ENCODE measurements at places on chromosomes 12 and 14.

DNA sequence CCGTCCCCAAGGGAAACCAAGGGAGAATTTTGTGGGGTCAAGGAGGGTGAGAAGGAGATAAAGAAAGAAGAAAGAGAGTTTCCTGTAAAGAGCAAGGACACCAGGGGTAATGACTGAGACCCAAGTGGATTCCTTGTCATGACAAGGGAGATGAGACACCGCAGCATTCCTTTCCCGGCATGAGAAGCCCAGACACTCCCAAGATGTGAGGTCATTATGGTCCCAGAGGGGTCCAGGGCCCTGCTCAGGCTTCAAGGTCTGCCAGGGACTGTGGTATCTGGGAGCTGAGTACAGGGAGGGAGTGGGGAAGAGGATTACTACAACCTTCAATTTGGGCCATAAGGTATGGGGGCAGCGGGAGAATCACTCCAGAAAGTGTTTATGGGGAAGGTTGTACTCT lies 58.1 kb downstream of the SPTB start:
- DNase-seq, result no peak

DNA sequence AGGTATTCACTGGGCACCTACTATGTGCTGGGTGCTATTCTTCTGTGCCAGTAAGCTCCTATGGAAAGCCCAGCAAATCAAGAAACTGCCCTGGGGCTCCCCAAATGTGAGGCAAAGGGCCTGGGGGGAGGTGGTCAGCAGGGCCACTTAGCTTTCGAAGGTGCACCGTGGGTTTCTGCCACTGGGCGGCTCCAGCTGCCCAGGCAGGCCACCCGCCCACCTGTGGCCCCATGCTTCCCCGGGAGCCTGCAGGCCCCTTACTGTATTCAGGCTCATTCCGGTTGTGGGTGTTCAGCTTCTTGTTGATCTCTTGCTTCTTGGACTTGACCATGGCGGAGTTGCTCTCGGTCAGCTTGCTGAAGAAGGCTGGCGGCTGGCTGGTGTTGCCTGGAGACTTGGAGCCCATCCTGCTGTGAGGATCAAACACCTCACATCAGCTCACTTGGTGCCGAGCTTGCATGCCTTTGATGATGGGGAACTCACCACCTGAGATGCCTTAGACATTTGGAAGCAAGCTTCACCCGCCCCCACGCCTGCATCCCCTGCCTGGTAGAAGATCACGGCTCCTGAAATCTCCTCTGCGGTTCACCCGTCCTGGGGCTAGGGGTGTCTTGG lies 37.3 kb downstream of the RFLNA start:
- no peak for DNase-seq

GRCh38 chr12:42172441-42173210 lies 28.0 kb upstream of the GXYLT1 start:
- no peak for DNase-seq

DNA sequence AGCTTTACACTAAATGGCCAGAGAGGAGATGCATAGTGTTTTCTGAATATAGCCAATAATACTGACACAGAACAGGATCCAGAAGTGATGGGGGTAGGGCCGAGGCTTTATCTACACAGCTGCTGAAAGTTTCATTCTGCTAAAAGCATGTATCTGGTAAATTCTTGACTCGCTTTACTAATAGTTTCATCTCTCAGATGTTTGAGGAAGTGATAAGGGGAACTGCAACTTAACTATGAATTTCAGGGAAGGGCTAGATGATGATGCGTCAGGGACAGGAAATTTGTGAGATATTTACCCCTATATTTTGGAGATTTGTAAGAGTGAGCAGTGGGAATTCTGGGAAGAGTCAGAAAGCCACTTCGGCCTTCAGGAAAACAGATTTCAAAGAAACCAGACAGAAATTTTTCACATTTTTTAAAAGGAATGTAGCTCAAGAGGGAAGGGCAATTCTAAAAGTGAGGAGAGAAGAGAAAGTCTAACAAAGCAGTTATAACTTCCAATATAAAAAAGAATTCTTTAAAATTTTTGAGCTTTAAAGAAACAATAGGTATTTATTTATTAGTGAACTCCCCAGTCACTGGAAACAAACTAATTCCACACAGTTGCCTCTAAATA lies 243.1 kb downstream of the BCAT1 start:
- DNase-seq, result no peak

GRCh38 chr12:21934173-21934572 lies 7.1 kb downstream of the ABCC9 start:
- DNase-seq, result no peak

DNA sequence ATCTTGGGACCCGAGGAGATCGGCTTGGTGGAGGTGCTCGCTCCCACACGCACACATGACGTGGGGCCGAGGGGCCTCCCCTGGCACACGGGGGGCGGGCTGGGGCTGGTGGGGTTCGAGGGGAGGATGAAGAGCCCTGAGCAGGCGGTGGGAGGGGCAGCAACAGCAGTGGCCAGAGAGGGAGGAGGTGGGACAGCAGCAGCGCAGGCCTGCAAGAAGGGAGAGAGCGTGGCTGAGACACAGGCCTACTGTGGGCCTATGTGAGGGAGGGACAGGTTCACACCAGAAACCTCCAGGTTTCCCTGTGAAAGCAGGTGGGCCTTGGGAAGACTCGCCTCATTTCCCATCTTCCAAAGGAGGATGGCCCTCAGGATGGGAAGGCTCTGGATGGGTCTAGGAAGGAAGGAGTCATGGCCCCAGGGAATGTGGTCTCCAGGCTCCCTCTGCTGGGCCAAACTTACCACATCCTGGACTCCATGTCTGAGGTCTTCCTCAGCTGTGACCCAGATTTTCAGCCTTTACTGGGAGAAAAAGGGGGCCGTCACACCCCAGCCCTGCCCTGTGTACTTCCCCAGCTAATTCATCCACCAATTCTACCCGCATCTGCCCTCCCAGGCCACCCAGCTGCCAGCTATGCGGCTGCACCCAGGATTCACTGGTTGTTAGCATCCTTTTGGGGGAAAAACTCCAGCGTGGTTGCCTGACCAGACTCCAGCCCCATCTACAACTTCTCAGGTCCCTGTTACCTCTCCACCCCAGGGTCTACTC lies 2.8 kb downstream of the PIANP start:
- DNase-seq, result no peak

- DNase-seq, result no peak
Observed at GRCh38 chr12:15829949-15830348, 40.8 kb upstream of the EPS8 start.

DNA sequence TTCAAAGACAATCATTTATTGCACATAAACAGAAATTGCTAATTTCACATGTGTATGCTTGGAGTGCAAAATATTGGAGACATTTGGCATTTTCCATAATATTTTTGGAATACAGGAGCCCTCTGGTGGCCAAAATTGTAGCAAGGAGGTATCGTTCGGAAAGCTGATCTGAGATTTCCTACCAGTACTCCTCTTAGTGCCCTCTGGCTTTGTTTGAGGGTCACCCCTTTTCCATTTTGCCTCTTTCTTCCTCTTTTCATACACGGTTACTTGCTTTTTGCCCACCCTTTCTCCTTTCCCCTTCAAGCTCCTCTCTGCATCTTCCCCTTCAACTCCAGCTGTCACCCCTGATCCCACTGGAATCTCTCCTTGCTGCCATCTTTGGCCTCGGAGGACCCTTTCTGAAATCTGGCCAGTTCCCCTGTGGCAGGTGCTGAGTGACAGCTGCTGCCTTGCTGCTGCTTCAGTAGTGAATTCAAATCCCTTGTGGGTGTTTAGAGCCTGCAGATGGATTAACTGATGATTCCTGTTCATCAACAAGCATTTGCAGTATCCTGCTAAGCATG lies 164.6 kb upstream of the PARP11 start:
- no peak for DNase-seq

DNA sequence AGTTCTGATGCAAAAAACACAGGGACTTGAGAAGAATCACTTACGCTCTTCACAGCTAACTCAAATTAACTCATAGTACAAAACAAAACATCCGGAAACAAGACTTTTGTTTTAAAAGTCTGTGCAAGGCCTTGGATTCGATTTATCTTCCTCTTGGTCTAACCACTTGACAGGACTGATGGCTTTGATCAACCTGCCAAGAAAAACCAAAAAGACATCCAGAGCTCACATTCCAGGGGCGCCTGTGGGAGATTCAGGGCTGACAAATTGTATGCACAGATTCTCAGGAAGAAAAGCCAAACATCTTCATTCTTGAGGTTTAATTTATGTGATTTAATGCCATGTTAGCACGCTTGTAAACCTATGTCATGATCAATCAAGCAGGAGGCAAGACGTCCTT lies 129.1 kb upstream of the TMCC3 start:
- no peak for DNase-seq

DNA sequence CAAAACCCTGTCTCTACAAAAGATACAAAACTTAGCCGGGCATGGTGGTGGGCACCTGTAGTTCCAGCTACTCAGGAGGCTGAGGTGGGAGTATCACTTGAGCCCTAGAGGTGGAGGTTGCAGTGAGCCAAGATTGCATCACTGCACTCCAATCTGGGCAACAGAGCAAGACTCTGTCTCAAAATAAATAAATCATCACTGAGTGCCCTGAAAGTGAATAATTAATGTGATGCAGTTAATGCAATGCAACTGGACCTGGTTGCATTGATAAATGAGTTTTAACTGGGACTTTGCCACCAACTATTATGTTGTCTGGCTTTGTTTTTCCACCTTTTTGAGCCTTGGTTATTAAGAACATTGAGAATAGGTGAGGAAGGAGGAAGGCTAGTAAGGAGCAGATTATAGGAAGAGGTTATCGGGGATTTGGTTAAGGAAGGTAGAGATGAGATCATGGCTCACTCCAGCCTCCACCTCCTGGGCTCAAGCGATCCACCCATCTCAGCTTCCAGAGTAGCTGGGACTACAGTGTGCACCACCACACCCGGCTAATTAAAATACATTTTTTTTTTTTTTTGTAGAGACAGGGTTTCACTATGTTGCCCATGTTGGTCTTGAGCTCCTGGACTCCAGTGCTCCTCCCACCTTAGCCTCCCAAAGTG lies 8.0 kb downstream of the BORCS5 start:
- DNase-seq, result no peak

- no peak for DNase-seq
Observed at GRCh38 chr12:50620109-50620977, 115.6 kb downstream of the DIP2B start.

DNA sequence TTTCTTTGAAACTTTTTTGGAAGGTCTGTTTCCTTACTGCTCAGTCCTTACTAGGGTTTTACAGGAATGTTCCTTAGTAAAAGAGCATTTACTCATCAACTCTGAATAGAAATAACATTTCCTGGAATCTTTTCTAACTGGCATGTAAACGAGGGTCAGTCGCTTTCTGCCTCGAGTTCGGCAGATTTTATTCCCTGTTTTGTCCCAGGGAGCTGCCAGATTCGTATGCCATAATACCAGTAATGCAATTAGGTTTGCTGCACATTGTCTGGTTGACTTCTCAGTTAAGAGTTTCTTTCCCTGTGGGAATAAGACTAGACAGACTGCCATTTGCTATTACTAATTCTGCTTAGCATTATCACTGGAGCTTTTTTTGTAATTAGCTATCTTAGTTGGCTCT lies 91.9 kb downstream of the VRK1 start:
- no peak for DNase-seq
